ENCODE measurements at places on chromosomes 7 and 10.

GRCh38 chr7:119184124-119184788, 959.8 kb downstream of the ANKRD7 start:
- DNase-seq = no peak

- DNase-seq = no peak
Measured at GRCh38 chr10:49009199-49009979, 69.7 kb upstream of the LRRC18 start.

GRCh38 chr7:88217675-88218428, 2.0 kb downstream of the SRI start:
- peak; percentile 56 for DNase-seq

DNA sequence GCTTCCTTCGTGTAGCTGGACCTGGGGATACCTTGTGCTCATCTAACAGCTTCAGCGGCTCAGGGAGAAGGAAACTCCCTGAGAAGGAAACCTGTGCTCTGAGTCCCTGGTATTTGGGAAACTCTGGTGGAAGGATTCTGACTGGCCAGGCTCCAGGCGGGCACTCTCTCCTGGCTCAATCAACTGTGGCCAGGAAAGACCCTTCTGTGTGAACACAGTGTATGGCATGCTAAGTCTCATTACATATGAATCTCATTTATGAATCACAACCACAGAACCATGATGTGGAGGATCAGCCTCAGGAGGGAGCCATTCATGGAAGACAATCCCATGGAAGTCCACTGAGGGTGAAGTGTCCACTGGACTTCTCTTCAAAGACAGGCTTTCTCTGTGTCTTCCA, 20.9 kb downstream of the NPS start:
- DNase-seq = no peak

DNA sequence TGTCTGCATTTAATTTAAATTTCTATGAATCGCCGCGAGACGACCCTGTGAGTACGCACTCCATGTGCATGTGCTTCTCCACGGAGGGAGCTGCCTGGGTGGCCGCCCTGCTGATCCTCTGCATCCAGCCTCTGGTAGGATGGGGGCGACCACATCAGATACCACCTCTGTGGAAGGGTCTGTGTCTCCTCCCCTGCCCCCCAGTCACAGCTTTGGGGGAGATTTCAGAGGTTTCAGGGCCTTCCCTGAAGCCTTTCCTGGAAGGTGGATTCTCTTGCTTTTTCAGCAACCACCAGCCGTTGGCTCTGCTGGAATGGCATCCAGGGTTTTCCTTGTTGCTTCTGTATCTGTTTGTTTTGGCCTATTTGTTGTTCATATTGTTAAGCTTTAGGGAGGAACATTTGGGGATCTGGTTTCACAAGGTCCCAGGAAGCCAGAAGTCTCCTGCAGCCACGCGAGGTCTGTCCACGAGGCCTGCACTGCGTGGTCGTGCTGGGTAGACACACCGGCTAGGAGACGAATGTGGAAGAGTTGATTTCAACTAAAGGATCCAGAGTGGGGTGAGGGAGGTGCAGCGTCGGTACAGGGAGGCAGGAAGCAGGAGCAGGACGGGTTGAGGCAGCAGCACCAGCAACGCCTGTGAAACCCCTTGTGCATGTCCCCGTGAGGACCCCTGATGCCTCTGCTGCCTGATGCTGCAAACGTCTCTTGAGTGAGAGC, 329.1 kb downstream of the PTPRN2 start:
- no peak for DNase-seq

GRCh38 chr7:142356166-142356565, 98.3 kb upstream of the PRSS58 start:
- DNase-seq = no peak

- DNase-seq = no peak
Measured at GRCh38 chr7:68587599-68587998, 1010.7 kb upstream of the AUTS2 start.

GRCh38 chr10:4720463-4720862, 105.5 kb upstream of the AKR1E2 start:
- no peak for DNase-seq

GRCh38 chr10:48447356-48448215, 141.1 kb downstream of the MAPK8 start:
- DNase-seq = no peak

DNA sequence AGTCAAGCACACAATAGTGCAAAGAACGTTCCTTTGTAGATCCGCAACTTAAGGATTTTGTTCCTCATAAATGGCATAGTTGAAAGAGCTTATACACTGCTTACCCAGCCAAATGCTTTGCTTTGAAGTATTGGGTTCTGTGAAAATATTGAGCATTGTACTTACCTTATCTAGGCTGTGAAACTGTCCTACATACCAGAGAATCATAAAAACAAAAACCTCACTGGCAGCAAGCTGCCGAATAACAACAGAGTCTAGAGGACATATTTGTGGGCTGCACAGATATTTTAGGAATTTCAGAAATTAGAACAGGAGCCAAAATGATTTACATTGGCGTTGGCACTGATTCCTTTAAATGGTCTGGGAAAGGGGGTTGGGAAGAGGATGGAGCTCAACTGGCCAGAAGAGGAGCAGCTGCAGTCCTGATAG, 174.8 kb downstream of the RTKN2 start:
- DNase-seq = no peak

DNA sequence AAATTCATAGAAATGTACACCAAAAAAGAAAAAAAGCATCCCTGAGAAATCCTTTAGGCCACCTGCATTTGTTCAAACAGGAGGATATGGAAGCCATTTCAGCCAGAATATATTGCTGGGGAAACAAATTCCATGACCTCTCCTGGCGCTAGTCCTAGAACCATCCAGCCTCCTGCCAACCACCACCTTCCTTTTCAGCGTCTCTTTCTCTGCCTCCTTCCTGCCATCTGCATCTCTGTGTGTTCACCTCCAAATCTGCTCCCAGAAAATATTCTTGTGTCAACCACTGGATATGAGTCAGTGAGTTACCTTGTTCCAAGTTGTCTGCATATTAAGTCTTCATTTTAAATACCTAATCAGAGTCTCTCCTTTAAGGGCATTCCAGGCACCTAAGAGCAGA, 50.6 kb upstream of the NPY start:
- DNase-seq = no peak

DNA sequence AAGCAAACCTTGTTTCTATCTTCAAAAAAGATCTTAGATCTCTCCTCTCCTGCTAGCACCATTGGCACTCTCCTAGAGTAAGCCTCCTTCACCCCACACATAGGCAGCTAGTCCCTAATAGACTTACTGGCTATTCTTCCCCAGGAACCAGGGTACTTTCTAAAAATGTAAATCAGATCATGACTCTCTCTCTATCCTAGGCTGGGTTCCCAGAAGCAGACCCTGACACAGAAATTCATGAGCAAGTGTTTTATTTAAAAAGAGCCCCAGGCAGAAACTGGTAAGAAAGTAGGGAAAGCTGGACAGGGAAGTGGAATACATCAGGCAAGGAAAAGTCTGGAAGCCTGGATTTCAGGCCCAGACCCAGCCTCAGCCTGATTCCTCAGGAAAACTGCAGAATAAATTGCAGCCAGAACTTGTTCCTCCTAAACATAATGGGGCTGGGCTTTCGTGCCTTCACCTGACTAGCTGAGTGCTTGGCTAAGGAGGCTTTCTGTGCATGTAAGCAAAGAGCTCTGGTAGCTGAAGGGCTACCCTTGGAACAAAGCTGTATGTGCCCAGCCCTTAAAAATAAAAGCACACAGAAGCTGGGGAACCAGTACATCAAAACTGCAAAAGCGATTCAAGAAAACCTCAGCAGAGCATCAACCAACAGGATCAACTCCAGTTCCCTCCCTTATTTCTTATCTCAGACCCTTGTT, 18.8 kb upstream of the SORBS1 start:
- no peak for DNase-seq

DNA sequence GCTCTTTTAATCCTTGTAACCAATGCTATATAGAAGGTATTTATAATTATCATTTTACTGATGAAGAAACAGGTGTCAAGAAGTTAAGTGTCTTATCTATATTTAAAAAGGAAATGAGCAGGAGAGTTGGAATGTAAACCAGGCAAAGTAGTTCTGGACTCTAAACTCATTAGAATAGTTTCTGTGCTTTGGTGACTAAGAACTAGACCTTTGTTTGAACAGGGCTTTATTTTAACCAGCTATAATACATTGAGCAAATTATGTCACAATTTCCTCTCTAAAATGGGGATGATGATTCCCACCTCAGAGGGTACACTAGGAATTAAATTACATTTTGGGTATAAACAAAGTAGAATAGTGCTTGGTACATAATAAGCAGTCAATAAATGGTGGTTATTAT, 236.0 kb downstream of the MAGI2 start:
- no peak for DNase-seq

DNA sequence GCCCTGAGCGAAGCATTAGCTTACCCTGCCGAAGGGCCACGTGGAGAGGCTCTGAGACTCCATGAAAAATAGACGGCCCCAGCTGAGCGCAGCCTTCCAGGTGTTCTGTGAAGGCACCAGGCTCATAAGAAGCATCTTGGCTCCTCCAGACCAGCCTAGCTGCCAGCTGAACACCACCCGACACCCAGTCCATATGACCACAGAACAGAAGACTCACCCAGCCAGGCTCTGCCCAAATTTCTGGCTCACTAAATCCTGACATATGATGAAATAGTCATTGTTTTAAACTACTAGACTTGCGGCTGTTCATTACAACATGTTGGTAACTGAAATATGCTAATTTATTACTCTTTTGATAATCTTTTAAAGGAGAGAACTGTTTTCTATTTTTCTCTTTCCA, 99.5 kb upstream of the ABI1 start:
- no peak for DNase-seq

Measured in activated CD4-positive, alpha-beta T cell treated with anti-CD3 and anti-CD28 coated beads, Interleukin-10, Interleukin-2, amounts not matched to agents 100 ng/mL and 50 ng/mL, durations not matched to agents 16 hours and 8 hours (primary cell).